NCI-H2171 (cell line): ENCODE measurements at places on chromosomes 11 and 22.

DNA sequence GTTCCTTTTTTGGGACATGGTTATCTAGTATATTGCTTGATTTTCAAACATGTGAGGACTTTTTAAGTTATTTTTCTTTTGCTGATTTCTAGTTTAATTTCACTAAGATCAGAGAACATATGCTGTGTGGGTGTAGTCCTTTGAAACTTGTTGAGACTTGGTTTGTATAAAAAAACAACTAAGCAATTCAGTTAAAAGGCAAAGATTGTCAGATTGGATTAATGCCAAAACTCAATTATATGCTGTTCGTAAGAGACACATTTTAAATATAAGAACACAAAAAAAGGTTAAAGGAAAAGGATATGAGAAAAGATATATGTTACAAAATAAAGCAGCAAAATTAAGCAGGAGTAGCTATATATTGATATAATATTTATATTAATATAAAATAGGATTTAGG lies 17.8 kb upstream of the RRM1 start:
- DNase-seq, result peak; percentile 9

- DNase-seq, result no peak
Observed at GRCh38 chr11:2110521-2110920, 28.7 kb downstream of the IGF2 start.

DNA sequence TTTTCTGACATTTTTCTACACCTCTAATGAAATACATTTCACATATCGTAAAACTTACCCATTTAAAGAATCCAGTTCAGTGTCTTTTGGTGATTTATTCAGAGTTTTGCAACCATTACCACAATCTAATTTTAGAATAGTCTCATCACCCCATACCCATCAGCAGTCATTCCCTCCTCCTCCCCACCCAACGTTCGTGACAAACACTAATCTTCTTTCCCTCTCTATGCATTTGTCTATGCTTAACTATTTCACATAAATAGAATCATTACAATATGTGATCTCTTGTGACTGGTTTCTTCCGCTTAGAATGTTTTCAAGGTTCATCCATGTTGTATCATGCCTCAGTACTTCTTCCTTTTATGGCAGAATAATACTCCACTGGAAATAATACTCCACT lies 9.5 kb downstream of the TTC28 start:
- DNase-seq, result no peak

DNA sequence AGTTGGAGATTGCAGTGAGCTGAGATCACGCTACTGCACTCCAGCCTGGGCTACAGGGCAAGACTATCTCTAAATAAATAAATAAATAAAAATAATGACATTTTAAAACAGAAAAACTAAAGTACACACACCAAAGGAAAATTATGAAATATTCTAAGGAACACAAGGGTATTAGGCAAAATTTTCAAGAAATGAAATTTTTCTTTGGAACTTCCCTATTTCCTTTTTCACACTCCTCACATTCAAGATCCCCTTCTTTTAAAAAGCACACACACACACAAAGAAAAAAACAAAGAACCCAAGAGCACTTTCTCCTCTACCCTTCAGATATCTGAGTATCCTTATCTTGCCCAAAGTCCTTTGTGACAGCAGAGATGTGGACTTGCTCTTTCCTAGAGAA lies 92.8 kb downstream of the CCDC73 start:
- DNase-seq, result no peak

- no peak for DNase-seq
Observed at GRCh38 chr11:112656772-112657428, 304.3 kb upstream of the NCAM1 start.

DNA sequence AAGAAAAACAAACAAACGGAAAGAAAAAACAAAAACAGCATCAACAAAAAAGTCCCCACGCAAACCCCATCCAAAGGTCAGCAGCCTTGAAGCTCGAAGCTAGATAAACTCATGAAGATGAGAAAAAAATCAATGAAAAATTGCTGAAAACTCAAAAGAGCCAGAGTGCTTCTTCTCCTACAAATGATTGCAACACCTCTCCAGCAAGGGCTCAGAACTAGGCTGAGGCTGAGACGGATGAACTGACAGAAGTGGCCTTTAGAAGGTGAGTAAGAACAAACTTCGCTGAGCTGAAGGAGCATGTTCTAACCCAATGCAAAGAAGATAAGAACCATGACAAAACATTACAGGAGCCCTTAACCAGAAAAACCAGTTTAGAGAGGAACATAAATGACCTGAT lies 18.4 kb upstream of the FTH1 start:
- no peak for DNase-seq

- DNase-seq, result no peak
Observed at GRCh38 chr11:131481303-131481702, 110.9 kb downstream of the NTM start.

GRCh38 chr11:125441648-125442410 lies 54.2 kb downstream of the FEZ1 start:
- no peak for DNase-seq

DNA sequence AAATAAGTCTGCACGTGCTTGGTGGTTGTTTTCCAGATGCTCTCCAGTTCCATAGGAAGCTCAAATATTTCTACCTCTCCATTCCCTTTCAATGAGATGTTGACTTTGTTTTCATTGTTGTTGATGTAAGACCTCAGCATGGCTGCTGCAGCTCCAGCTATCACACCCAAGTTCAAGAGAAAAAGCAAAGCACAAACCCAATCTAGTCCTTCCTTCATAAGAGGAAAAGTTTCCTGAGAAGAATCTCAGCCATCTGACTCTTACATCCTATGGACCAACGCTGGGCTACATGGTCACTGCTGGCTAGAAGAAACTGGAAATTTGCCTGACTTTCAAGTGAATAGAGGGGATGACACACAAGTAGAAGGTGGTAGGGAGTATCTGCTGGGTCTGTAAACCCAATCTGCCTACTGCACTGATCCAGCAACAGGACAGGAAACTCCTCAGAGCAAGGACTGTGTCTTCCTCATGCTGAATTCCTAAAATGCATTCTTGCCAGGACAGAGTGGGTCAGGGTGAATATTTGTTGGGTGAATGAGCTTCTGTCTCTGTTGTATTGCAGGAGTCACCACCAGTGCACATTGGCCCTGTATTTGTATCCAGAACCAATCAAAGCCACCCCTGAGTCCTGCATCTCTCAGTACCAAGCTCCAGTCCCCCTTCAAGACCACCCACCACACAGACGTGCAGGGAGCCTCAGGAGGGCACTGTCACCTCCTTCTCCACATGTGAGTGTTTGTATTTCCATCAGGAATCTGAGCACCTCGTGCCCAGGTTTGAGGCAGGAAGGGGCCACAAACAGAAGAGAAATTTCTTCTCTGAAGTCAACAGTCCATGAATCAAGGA lies 118.0 kb upstream of the IGLL5 start:
- DNase-seq, result no peak

DNA sequence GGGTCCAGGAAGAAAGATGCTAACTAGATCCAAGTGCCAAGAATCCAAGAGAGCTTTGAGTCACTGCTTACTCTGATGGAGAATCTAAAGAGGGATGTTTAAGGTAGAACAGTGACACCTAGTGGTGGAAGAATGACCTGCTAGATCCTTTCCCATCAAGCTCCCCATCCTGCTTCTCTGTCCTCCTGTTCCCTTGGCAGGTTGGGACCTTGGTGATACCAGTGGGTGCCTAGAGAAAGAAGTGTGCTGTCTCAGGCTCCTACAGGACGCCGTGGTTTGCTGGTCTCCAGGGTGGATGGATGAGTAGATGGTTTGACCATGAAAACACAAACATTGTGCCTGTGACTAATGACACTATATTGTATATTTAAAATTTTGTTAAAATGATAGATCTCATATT lies 383.7 kb downstream of the TMEM135 start:
- DNase-seq, result peak; percentile 24

DNA sequence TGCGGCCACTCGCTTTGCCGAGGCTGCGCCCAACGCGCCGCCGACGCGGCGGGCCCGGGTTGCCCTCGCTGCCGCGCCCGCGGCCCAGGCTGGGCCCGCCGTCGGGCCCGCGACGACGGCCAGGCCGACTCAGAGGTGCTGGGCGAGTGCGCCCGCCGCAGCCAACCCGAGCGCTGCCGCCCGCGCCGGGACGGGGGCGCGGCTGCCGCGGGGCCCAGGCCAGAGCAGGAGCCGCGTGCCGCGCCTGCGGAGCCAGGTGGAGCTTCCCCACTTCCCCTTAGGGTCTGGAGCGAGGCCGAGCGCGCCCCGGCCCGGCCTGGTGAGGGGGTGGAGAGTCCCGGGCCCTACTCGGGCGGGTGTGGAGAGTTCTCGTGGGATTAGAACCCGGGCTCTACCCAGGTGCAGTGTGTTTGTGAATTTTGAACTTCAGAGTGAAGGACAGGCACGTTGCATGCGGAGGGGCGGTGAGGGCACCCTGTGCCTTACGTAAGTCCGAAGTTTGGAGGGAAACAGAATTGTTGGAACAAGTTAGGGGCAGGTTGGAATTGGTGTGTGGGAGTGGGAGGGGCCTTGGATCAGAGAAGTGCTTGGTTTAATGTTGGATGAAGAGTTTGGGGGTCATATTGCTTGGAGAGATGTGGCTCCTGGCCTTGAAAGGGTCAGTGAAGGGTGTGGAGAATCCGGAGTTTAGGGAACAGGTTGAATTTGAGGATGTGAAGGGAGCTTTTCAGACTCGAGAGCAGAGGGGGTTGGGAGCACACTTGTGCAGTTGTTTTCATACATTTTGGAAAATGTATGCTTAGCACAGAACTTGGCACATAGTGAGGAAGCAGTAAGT lies 697 bp downstream of the RNF169 start:
- no peak for DNase-seq

DNA sequence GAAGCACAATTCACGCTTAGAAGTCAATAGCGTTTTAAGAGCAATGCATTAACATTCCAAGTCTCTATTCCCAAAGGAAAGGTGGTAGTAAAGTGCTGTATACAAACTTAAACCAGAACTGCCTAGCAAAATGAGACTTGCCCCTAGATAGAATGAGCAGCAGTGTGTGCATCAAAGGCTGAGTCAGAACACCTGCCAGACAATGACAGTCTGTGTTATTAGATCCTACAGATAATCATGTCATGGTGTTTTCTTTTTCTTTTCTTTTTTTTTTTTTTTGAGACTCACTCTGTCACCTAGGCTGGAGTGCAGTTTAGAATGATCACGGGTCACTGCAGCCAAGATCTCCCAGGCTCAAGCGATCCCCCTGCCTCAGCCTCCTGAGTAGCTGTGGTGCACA lies 1.6 kb downstream of the RTCB start:
- DNase-seq, result no peak

GRCh38 chr22:24894220-24894975 lies 52.1 kb downstream of the LHFPL7 start:
- DNase-seq, result no peak

DNA sequence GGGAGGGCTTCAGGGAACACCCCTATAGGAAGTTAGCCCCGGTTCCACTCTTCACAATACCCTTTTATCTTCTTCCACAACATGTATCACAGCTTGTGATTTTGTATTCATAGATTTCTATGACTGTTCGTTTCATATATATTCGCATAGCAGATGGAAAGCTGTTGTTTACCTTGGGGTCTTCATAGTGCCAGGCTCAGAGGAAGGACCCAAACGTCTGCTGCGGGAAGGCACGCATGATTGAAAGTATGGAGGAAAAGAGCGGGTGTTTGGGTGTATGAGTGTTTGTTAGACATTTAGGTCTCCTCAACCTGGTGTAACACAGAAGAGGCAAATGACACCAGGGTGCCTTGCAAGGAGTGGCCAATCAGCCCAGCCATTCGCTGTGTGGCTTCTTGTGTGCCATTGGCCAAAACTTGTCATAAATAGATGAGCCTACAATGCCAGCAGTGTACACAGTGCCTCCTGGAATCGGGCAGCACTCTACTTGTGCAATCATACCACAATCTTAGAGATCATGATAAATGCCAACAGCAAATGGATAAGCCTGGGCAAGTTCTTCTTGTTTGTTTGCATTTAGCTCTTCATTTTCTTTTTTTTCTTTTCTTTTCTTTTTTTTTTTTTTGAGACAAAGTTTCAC lies 10.9 kb upstream of the ADA2 start:
- no peak for DNase-seq

GRCh38 chr11:12389676-12390657 lies 12.6 kb downstream of the PARVA start:
- DNase-seq, result no peak

DNA sequence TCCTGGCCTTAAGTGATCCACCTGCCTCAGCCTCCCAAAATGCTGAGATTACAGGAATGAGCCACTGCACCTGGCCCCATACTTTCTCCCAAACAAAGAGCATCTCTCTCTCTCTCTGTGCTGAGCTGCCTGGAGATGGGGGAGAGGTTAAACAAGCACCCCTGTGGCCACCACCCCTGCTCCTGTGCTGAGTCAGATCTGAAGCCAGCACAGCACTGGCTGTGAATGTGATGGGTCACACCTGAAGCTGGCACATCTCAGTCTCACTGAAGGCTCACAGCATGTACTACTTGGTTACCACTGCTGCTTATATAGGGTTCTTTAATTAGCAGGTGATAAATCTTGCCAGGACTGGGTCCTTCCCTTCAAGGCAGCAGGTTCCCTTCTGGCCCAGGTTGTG lies 10.8 kb upstream of the WEE1 start:
- no peak for DNase-seq

DNA sequence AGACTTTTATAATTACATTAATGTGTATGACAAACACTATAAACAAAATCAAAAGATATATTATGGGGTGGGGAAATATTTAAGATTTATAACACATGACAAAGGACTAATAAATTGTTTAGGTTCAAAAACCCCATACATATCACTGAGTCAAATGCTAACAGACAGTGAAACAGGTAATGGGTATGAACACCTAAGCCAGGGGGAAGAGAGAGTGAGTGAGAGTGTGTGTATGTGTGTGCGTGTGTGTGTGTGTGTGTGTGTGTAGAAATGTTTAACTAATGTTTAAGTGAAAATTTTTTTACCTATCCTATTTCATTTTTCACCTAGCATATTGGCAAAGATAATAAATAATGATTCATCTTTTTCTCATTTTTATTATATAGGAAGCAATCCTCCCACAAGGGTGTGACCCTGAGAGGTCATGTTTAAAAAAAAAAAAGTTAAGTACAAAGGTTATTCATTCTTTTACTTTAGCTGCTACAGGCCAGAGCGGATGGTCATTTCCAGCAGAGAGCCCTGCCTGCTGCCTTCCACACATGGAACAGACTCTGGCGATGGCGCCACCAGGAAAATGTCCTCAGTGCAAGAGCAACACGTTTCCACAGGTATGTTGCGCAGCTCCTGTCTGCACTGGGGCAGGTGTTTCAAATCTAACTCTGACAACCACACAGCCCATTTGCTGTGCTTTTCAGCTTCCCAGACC lies 72.9 kb downstream of the PISD start:
- no peak for DNase-seq

DNA sequence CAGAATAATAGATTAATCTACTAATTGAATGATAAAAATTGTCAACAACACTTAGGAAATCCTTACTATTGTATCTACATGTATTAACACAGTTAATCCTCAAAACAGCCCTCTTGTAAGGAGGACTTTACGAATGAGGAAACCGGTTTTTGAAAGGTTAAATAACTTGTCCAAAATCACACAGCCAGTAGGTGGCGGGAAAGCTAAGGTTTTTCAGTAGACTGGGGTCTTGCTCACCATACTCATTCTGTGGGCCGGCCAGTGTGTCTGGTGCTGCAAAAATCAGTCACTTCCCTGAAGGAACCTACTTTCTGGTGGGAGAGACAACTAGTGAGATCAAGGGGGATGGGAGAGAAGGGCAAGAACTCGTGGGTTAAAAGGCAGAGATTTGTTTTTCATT lies 3.8 kb downstream of the DCPS start:
- DNase-seq, result no peak

GRCh38 chr11:6443269-6444003 lies 2.6 kb upstream of the HPX start:
- DNase-seq, result no peak
